ENCODE measurements at places on chromosomes 7 and 10.

GRCh38 chr7:155789001-155789725 lies 23.1 kb downstream of the SHH start:
- peak; percentile 48 for DNase-seq
- H3K27me3 ChIP-seq: no peaks in the 10 kb centered on the region
- no peaks in the 10 kb centered on the region for H3K36me3 ChIP-seq
- H3K4me1 ChIP-seq: no peaks in the 10 kb centered on the region
- no peak overlapping the region for H3K27ac ChIP-seq

DNA sequence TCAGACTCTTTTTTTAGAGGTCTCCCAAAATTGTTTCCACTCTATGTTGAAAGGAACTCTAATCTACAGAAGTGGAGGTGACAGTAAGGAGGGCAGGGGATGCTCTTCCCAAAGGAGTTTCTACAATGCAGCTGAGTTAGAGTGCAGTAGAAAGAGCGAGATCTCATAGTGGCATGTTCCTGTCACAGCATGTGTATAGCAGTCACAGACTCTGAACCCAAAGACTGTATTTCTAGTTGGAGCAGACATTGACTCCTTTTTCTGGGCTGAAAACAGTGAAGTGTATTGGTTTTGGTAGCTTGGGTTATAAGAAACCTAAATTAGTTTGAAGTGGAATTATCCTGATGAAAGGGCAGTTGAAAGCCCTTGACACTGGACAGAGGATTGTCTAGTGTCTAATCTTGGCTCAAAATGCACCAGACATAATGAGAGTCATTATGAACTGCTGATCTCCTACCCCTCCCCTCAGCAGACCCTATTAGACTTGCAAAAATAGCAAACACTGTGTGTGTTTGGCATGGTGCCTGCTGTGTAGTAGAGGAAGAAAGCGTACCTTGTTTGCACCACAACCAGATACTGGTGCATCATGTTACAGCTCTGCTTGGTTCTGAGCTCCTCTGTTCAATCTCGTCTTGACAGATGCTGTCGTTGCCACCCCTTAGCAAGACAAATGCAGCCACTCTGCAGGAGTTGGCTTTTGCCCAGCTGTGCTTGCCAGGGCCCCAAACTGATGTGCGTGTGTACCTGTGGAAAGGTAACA lies 336.0 kb downstream of the AUTS2 start:
- no peaks in the 10 kb centered on the region for H3K4me1 ChIP-seq
- no peak overlapping the region for H3K4me3 ChIP-seq
- DNase-seq: no peak
- H3K27ac ChIP-seq: no peak overlapping the region

DNA sequence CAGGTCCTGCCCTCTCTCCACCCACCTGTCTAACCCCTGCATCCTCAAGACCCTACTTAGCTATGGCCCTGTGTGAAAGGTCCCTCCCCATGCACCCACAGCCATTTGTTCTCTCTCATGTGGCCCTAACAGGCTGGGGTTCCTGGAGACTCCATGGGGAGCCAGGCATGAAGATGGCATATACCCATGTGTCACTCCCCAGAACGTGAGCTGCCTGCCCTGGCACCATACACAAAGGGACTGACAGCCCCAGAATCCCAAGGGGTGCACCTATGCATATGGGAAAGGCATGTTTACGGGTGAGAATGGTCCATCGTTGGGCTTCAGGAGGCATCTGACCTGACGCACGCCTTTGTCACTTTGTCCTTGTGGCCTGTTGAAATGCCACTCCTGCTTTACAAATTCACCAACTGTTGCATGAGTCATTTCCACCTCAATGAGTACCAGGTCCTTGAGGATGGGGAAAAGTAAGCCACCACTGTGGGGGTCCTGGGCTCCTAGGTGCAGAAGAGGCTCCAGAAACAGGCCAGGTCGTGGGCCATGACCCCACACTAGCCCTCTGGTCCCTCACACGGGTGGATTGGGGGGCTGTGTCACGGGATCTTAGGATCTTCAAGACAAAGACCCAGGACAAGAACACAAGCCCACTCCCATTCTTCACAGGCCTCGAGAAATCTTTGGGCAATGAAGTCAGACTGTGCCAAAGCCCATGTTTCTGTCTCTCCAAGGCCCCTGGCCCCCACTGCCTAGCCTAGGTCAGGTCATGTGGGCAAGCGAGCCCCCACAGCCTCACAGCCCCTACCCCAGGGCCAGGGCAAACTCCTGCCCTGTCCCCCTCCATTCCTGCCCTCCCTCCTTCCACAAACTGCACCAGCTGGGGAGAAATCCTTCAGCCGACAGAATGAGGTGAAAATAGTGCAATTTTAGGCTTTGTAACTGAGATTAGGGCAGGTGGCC lies 8.6 kb downstream of the GPRIN2 start:
- DNase-seq: peak; percentile 54
- H3K27me3 ChIP-seq: no peaks in the 10 kb centered on the region
- H3K4me1 ChIP-seq: no peaks in the 10 kb centered on the region
- H3K4me3 ChIP-seq: no peak overlapping the region
- H3K36me3 ChIP-seq: no peaks in the 10 kb centered on the region

DNA sequence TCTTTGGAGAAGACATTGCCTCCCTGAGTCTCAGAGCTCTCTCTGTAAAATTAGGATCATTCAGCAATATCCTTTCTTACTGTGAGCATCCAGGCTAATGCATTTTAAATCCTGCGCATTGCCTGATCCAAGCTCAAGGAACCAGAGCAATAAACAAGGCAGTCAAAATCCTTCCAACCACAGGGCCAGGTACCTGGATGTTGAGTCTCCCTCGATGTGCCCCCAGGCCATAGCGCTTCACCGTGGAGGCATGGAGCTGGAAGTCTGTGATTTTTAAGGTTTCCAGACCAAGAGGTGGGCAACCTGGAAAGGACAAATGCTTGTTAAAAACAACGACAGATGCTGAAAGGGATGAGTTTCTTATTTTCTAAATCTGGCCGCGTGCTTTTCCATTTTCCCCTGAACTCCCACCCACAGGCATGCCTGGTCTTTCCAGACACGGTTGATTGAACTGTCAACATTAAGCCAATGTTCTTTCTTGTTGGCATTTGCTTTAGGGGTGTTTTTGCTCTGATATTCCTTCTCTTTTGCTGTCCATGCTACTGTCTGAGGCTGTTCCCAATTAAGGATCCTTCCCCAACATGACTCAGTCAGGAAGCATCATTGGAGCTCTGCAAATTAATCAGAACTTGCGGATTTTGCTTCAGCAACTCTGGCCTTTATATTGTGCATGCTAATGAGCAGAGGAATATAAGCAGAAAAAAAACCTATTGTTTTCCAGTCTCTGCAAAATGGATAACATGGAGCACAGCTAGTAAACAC lies 29.0 kb downstream of the CPXM2 start:
- no peaks in the 10 kb centered on the region for H3K36me3 ChIP-seq
- no peak for DNase-seq
- no peak overlapping the region for H3K4me3 ChIP-seq
- H3K27ac ChIP-seq: no peak overlapping the region
- H3K27me3 ChIP-seq: no peaks in the 10 kb centered on the region

DNA sequence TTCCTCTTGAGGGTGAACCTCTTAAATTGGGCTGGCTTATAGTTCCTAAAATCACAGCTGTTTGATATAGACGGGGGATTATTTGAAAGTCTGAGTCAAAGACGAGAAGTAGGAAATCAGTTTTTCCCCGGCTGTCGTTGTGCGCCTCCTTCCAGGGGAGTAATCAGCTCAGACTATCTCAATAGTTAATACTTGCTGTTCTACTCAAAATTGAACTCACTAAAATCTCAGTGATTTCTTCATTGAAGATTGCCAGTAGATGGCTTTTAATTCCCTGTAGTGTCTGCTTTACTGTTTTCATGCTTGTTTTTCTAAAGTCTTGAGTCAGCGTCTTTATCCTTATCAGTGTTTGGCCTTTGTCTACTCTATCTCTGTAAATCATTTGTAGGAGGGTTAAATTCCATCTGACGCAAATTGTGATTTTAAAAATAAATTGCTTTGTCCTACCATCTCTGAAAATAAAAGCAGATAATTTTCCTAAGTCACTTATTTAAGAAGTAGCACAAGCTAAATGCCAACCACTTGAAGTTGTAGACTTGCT lies 47.3 kb downstream of the CNNM2 start:
- H3K36me3 ChIP-seq: no peaks in the 10 kb centered on the region
- no peak overlapping the region for H3K4me3 ChIP-seq

- H3K4me1 ChIP-seq: no peaks in the 10 kb centered on the region
- DNase-seq: no peak
- H3K27ac ChIP-seq: no peak overlapping the region
- no peak overlapping the region for H3K4me3 ChIP-seq
Observed at GRCh38 chr10:65294329-65294728, 1631.5 kb upstream of the LRRTM3 start.

DNA sequence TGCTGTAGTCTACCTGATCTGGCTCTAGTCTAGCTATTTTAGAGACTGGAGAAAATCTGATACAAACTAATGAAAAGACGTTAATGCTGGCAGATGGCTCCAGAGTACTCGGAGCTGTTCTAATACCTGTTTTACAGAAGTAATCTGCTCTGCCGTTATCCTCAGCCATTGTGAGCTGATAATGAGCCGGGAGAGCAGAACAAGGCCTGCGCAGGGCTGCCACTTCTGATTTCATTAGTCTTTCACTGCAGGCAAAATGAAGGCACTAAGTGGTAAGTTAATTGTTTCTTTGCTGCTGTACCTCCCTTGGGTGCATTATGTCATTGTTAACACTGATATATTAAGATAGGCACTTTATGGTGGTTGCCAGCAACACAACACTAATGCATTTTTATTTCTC lies 456.4 kb upstream of the PFKP start:
- DNase-seq: no peak
- no peaks in the 10 kb centered on the region for H3K27me3 ChIP-seq
- H3K36me3 ChIP-seq: no peaks in the 10 kb centered on the region
- H3K4me1 ChIP-seq: no peaks in the 10 kb centered on the region
- no peak overlapping the region for H3K27ac ChIP-seq

DNA sequence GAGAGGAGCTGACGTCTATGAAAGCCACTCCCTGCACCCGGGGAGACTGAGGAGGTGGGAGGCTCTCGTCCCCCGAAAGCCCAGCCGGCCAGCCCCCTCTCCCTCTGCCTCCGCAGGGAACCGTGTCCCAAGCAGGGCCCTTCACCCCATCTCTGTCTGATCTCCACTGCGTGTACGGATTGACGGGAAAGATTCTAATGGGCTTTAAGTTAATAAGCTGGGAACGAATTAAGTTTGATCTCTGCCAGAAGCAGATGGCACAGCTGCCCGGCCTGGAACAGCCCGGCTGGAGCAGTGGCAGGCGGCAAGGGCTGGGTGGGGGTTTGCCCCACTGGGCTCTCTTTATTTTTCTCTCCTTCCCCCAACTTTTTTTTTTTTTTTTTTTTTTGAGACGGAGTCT lies 6.1 kb upstream of the SLC29A4 start:
- no peak overlapping the region for H3K4me3 ChIP-seq
- DNase-seq: no peak
- H3K27ac ChIP-seq: no peak overlapping the region
- H3K4me1 ChIP-seq: no peaks in the 10 kb centered on the region

DNA sequence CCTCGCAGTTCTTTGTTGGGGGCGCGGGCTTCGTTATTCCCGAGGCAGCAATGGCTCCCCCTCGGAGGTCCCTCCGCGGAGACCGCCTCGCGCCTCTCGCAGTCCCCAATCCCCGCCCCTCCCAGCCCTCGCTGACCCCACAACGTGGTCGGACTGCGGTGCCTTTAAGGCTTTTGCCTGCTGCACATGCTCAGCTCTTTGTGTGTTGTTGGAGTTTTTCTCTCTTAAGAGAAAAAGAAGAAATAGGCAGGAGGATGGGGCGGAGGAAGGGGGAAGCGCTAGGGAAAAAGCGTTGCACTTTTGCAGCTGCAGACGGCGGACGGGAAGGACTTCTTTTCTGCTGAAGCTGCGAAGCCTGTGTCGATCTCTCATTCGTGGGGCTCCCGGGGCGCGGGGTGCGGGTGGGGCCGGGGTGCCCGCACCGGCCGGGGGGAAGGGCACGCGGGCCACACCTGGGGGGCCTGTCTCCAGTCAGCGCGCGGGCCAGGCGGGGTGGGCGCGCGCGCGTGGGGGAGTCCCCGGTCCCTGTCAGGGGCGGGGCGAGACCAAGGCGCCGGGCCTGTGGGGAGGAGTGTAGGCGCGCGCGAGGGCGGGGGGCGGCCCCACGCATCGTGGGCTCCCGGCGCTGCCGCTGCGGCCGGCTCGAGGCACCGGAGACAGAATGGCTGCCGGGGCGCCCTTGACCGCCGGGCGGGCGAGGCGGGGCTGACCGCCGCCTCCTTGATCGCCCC lies 445 bp upstream of the ATRNL1 start:
- H3K4me1 ChIP-seq: peaks cover 8% of the 10 kb centered on the region
- H3K27me3 ChIP-seq: peaks cover 8% of the 10 kb centered on the region
- peak; percentile 51 for DNase-seq

- DNase-seq: no peak
- no peak overlapping the region for H3K27ac ChIP-seq
- H3K4me1 ChIP-seq: no peaks in the 10 kb centered on the region
Observed at GRCh38 chr7:32089678-32090077, 19.5 kb upstream of the PDE1C start.

DNA sequence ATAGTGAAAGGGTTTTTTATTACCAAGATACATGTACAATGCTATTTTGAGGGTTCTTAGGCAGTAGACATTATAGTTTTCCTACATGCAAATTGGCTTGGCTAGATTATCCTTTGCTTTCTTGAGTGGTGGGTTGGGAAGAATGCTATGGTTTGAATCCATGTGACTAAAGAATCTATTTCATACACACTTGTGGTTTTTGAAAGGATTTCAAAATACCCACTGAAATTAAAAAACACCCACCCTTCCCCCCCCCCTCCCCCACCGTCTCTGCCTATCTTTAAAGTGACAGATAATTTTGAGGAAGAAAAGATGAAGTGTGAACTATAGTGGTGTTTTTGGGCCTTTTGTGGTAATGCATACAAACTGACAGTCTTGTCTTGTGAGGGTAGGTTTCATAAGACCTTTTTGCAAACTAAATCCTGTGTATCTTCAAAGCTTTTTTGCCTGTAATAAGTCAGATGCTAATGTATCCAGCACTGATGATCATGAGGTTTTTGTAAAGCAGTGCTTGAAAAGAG lies 90.9 kb downstream of the TPST1 start:
- H3K4me3 ChIP-seq: no peak overlapping the region
- no peak for DNase-seq
- H3K4me1 ChIP-seq: no peaks in the 10 kb centered on the region
- no peaks in the 10 kb centered on the region for H3K27me3 ChIP-seq
- no peaks in the 10 kb centered on the region for H3K36me3 ChIP-seq
- no peak overlapping the region for H3K27ac ChIP-seq

DNA sequence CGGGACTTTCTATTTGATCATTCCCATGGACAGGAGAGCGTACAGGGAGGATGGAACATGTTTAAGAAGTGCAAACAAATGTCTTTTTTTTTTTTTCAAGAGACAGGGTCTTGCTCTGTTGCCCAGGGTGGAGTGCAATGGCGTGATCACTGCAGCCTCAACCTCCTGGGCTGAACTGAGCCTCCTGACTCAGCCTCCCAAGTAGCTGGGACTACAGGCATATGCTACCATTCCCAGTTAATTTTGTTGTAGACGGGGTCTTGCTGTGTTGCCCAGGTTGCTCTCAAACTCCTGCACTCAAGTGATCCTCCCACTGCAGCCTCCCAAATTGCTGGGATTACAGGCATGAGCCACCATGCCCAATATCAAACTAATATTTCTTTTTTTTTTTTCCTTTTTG lies 40.5 kb downstream of the SPDYE5 start:
- peaks cover 11% of the 10 kb centered on the region for H3K36me3 ChIP-seq
- no peaks in the 10 kb centered on the region for H3K4me1 ChIP-seq
- H3K4me3 ChIP-seq: no peak overlapping the region
- no peak for DNase-seq

Data from Peyer's patch (tissue), 4 donors.